ENCODE measurements at places on chromosomes 7 and 10.

DNA sequence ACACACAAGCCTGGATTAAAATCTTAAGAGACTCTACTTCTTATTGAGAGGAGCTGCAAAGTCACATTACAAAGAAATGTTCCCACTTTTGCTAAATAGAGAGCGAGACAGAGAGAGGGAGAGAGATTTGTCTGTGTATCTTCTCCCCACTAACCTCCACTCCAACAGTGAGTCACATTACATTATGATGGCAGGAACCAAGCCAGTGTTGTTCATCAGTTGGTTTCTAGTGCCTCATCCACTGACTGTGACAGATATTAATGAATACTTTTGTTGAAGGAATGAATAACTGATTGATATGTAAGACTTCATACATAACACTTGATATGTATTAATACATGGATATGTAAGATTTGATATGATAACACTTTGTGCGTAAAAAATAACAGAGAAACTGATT lies 258.2 kb upstream of the SORCS1 start:
- no peak for DNase-seq

- peak; percentile 70 for DNase-seq
Observed at GRCh38 chr7:25862261-25863004, 289.6 kb upstream of the NFE2L3 start.

- DNase-seq = no peak
Observed at GRCh38 chr7:69790977-69791724, 192.9 kb downstream of the AUTS2 start.

DNA sequence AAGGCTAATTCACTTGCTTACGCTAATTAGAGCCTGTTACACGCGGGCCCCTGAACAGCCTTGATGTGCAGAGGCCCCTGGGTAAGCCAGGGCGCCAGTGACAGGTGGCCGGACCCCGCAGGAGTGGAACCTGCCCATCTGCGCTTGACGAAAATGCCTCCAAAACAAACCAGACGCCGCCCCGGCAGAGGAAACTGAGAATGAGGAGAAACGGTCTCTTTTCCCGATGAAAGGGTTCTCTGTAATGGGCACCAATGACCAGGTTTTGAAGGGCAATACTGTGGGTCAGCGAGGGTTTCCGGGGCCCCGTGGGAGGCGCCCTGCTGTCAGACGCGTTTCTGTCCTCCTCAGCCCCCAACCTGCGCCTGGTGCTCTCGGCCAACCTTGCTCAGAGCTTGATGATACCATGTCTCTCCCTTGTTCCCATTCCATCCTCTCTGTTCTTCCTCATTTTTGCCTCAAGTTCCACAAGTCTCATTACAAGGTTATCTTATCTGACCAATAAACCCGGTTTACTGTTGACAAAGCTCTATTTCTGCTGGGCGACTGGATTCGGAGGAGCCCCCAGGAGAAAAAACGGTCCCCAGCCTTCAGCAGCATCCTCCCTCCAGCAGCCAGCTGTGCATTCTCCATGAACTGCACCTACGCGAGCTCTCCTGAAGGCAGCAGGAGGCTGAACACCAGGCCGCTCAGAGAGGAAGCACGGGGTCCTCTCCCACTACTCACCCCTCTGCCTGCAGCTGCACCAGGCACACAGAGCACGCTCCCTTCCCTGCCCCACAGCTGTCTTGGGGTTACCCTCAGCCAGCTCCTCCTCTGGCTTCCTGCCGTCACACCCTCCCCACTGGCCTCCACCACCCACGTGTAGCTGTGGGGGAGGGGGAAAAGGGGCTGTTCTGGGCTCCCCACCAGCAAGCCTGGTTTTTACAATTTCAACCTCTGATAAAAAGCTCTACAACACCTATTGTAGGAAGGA lies 202.0 kb downstream of the MAD1L1 start:
- no peak for DNase-seq

DNA sequence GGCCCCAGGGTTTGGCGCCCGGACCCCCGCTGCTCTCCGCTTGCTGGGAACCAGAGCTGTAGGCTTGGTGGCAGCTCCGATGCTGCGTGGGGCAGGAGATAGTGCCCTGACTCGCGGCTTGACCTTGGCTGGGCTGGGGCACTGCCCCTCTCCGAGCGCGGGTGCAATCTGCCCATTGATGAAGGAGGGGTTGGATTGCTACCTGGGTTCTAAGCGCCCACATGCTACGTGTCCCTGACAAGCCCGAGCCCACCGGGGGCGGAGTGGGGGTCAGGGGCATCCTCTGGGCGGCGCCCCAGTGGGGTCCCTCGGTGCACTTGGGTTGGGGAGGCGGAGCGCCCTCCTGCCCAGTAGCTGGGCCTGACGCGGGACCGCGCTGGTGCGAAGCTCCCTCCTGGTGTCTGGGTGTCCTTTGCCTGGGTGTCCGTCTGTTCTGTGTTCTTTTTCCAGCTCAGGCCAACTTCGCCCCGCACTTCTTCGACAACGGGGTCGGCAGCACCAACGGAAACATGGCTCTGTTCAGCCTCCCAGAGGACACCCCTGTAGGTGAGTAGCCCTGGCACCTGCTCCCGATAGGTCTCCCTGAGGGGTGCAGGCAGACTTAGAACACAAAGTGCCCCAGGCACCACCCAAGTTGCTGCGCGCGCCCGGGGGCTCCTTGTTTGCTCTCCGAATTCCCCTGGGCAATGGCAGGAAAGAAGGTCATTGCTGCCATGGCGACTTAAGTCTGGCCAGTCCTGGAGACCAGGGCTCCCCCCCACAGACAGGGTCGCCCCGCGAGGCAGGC lies 900 bp downstream of the CDHR1 start:
- DNase-seq = no peak

DNA sequence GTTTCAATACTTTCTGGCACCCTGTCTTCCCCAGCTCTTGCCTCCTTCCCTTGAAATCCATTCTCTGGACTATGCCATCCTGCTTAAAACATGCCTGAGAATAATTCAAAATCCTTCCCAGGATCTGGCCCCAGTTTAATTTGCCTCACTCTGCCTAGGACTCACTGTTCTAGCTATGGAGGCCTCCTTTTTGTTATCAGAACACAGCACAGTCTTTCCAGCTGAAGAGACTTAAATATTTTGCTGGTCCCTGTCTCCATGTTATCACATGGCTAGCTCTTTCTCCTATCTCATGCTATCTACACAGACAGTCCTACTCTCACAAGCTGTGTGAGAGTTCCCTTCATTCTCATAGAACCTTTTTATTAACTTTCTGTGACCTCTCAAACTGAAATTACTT lies 194.8 kb downstream of the RNLS start:
- DNase-seq = no peak

GRCh38 chr10:17432723-17433122 lies 21.7 kb downstream of the ST8SIA6 start:
- DNase-seq = no peak

Data from stimulated activated CD4-positive, alpha-beta T cell treated with anti-CD3 and anti-CD28 coated beads, Interleukin-4, amount 100 ng/mL, for 1 hour (primary cell).